ENCODE measurements at places on chromosomes 12 and 14. TPM values are rescaled to one million over a fixed set of nuclear protein-coding genes. Genes with fewer than 3 reads are reported as not detected.

The HECTD4 gene
- total RNA-seq, result 33.7 TPM

The BTG1 gene
- total RNA-seq, result 44.4 TPM

- peaks cover 9% of the 10 kb centered on the region for H3K36me3 ChIP-seq
- H3K4me3 ChIP-seq, result no peak overlapping the region
- no peaks in the 10 kb centered on the region for H3K27me3 ChIP-seq
Measured at GRCh38 chr12:122942637-122943036, 23.6 kb downstream of the ABCB9 start.

GRCh38 chr12:22467190-22467589 lies 77.2 kb downstream of the C2CD5 start:
- ATAC-seq, result no peak
- H3K4me3 ChIP-seq, result no peak overlapping the region
- no peak overlapping the region for H3K27ac ChIP-seq
- H3K36me3 ChIP-seq, result peaks cover 57% of the 10 kb centered on the region

GRCh38 chr14:86896701-86897100 lies 1096.3 kb downstream of the GALC start:
- ATAC-seq, result no peak
- no peaks in the 10 kb centered on the region for H3K4me1 ChIP-seq
- H3K27me3 ChIP-seq, result no peaks in the 10 kb centered on the region
- no peaks in the 10 kb centered on the region for H3K36me3 ChIP-seq
- H3K27ac ChIP-seq, result no peak overlapping the region

GRCh38 chr12:1978078-1978862 lies 26.0 kb downstream of the DCP1B start:
- H3K4me3 ChIP-seq, result no peak overlapping the region
- no peaks in the 10 kb centered on the region for H3K27me3 ChIP-seq
- peak overlapping the region; percentile 13 for H3K27ac ChIP-seq
- no peak for ATAC-seq
- no peaks in the 10 kb centered on the region for H3K36me3 ChIP-seq

- no peaks in the 10 kb centered on the region for H3K27me3 ChIP-seq
- H3K4me1 ChIP-seq, result no peaks in the 10 kb centered on the region
- no peak overlapping the region for H3K4me3 ChIP-seq
- no peak for ATAC-seq
- H3K36me3 ChIP-seq, result peaks cover 36% of the 10 kb centered on the region
- H3K27ac ChIP-seq, result no peak overlapping the region
Measured at GRCh38 chr14:71675900-71676287, 256.3 kb upstream of the RGS6 start.
